ENCODE measurements at places on chromosomes 1 and 21.

DNA sequence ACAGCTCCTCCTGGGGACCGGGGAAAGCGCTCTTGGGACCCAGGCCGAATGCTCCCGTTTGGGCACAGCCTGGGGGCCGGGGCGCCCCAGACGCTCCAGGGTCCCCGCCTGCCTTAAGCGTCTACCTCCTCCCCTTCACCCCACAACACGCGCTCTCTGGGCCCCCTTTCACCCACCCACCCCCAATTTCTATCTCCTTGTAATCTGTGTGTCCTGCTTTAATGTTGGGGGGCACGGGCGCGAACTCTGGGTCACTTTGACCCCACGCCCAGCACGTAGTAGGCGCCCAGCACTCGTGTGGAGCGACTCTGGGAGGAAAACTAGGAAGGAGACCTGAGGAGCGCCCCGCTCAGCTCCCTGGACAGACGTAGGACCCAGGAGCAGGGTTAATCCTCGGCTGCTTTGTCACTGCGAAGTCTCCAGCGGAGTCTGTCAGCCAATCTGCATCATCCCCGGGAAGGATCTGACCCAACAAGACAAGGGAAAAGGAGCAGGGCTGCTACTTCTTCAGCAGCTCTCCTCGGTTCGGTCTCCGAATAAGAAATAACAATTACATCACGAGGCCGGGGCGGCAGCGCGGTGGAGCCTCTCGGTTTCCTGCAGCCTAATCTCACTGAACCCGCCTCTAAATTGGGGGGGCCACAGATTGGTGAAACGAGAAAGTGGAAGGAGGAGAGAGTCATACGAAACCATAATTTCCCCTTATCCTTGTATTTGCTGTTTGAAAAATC is 757 bp upstream of the NRIP1 start:
- DNase-seq, result peak; percentile 85

- no peak for DNase-seq
Measured at GRCh38 chr1:11880911-11881748, 22.4 kb upstream of the NPPB start.

DNA sequence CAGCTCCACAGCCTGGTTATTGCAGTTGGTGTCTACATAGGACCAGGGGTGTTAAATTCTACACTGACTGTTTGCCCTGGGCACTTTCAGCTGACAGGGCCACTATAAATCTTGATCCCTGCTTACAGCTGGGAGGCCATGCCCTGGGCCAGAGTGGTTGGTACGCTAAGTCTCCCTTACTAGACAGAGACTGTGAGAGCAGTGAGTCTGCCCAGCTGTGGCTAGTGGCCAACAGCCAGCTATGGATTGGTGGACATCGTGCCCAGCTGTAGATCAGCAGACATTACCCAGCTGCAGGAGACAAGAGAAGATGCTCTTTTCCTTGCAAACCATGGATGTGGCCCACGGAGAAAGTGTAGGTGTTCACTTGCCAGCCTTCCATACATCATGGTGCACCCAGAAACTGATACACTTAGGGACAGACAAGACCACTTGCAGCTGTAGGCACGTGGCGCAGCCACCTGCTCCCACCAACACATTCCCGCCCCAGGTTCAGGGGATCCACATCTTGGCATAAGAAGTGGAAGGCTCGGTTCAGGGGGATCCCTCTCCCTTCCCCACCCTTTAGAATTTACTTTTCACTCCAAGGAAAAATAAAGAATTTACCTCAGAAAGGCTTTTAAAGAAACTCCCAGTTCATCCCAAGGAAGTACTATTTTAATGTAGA is 16.4 kb upstream of the PAX7 start:
- DNase-seq, result no peak

DNA sequence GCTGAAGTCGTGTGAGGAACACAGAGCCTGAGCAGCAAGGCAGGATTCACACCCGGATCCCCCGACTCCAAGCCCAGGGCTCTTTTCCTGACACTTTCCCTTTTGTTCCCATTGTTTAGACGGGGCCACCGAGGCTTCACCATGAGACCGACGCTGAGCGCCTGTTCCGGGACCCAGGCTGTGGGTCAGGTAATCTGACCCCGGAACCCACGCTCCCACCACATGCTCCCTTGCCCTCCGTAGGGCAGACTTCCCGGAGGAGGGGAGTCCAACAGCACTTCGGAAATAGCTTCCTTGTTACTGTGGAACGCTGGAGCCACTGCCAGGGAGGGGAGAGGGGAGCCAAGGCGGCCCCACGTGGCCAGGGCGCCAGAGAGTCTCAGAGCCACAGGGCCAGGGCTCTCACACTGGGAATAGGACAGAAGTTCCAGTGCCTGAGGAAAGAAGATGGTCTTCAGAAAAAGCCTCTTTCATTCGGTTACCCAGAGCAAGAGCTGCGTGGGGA is 18.4 kb downstream of the RUNX3 start:
- DNase-seq, result no peak

- peak; percentile 44 for DNase-seq
Measured at GRCh38 chr1:53552146-53552861, 93.1 kb downstream of the DMRTB1 start.

- DNase-seq, result peak; percentile 83
Measured at GRCh38 chr1:243438815-243439214, 183.0 kb downstream of the SDCCAG8 start.

- DNase-seq, result no peak
Measured at GRCh38 chr1:229091721-229092136, 179.2 kb upstream of the RAB4A start.
